ENCODE measurements at places on chromosomes 5 and 9. TPM values are rescaled to one million over a fixed set of nuclear protein-coding genes. Genes with fewer than 3 reads are reported as not detected.

- H3K27ac ChIP-seq: peak overlapping the region; percentile 51
- peaks cover 15% of the 10 kb centered on the region for H3K4me1 ChIP-seq
- H3K36me3 ChIP-seq: no peaks in the 10 kb centered on the region
- no peaks in the 10 kb centered on the region for H3K27me3 ChIP-seq
Measured at GRCh38 chr9:128011071-128011817, 30.5 kb upstream of the EEIG1 start.

- no peak for DNase-seq
- H3K27ac ChIP-seq: peak overlapping the region; percentile 69
- no peaks in the 10 kb centered on the region for H3K27me3 ChIP-seq
- H3K4me1 ChIP-seq: peaks cover 8% of the 10 kb centered on the region
Measured at GRCh38 chr5:143629871-143630659, 181.9 kb upstream of the HMHB1 start.

GRCh38 chr5:42715785-42716184 lies 40.8 kb upstream of the CCDC152 start:
- no peak overlapping the region for H3K27ac ChIP-seq
- H3K27me3 ChIP-seq: no peaks in the 10 kb centered on the region
- H3K4me3 ChIP-seq: no peak overlapping the region
- H3K4me1 ChIP-seq: no peaks in the 10 kb centered on the region

GRCh38 chr5:11007269-11007870 lies 246.3 kb upstream of the DAP start:
- H3K27ac ChIP-seq: no peak overlapping the region
- no peaks in the 10 kb centered on the region for H3K36me3 ChIP-seq
- DNase-seq: no peak
- no peak overlapping the region for H3K4me3 ChIP-seq
- H3K27me3 ChIP-seq: no peaks in the 10 kb centered on the region

- H3K4me1 ChIP-seq: no peaks in the 10 kb centered on the region
- no peaks in the 10 kb centered on the region for H3K36me3 ChIP-seq
- H3K27me3 ChIP-seq: no peaks in the 10 kb centered on the region
- no peak for DNase-seq
Measured at GRCh38 chr5:50535393-50535792, 94.3 kb upstream of the EMB start.

Gene INSYN2B
- not detected for total RNA-seq

Gene PPP2R2B
- 1.2 TPM for total RNA-seq
